Adrenal gland (tissue), 19 donors: ENCODE measurements at places on chromosomes 5 and 9. TPM values are rescaled to one million over a fixed set of nuclear protein-coding genes. Genes with fewer than 3 reads are reported as not detected.

- DNase-seq: no peak
- H3K4me1 ChIP-seq: no peaks in the 10 kb centered on the region
- H3K27ac ChIP-seq: no peak overlapping the region
- no peaks in the 10 kb centered on the region for H3K36me3 ChIP-seq
Observed at GRCh38 chr9:116516456-116516855, 170.6 kb upstream of the TRIM32 start.

GRCh38 chr9:27278374-27278773 is 18.6 kb downstream of the EQTN start:
- no peak overlapping the region for H3K27ac ChIP-seq
- H3K4me1 ChIP-seq: no peaks in the 10 kb centered on the region
- DNase-seq: no peak

- H3K4me3 ChIP-seq: no peak within 1 kb of the TSS
- H3K27me3 ChIP-seq: no peaks in the 10 kb centered on the region
- no peaks in the 10 kb centered on the region for H3K36me3 ChIP-seq
- no peaks in the 10 kb centered on the region for H3K4me1 ChIP-seq
Observed at GRCh38 chr9:122788831-122789230, at the start of gene OR5C1. TSS of gene OR5C1 (plus strand) at chr9:122788933. CDS start at chr9:122788933, 0 bp downstream.

GRCh38 chr5:39485079-39485478 is 60.3 kb upstream of the DAB2 start:
- no peak overlapping the region for H3K27ac ChIP-seq
- no peaks in the 10 kb centered on the region for H3K27me3 ChIP-seq
- no peaks in the 10 kb centered on the region for H3K36me3 ChIP-seq
- H3K4me1 ChIP-seq: peaks cover 19% of the 10 kb centered on the region

GRCh38 chr5:94240596-94240992 is 377.8 kb downstream of the KIAA0825 start:
- DNase-seq: no peak
- no peak overlapping the region for H3K4me3 ChIP-seq
- no peak overlapping the region for H3K27ac ChIP-seq
- no peaks in the 10 kb centered on the region for H3K36me3 ChIP-seq
- no peaks in the 10 kb centered on the region for H3K27me3 ChIP-seq

DNA sequence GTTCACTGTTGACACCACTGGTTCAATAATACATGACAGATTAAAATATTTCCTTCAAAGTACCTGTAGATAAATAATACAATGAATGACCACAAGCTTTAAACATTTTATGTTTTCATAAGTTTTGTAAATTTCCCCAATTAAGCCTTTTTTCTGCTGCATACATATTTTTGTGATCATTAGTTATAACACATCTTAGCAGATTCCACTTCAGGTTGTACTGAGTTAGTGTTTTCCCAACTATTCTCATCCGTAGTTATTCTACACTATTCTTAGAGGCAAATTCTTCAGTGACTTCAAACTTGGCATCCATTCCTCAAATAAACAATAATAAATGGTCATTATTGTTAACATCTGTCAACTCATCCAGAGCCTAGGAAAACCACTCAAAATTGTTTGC is 100.9 kb downstream of the NRG2 start:
- no peaks in the 10 kb centered on the region for H3K4me1 ChIP-seq
- no peak for DNase-seq
- H3K27ac ChIP-seq: no peak overlapping the region
- no peaks in the 10 kb centered on the region for H3K27me3 ChIP-seq
- no peaks in the 10 kb centered on the region for H3K36me3 ChIP-seq
- H3K4me3 ChIP-seq: no peak overlapping the region

GRCh38 chr5:14261235-14261634 is 118.1 kb downstream of the TRIO start:
- no peak overlapping the region for H3K4me3 ChIP-seq
- peaks cover 6% of the 10 kb centered on the region for H3K4me1 ChIP-seq
- no peak overlapping the region for H3K27ac ChIP-seq
- no peaks in the 10 kb centered on the region for H3K36me3 ChIP-seq
- no peak for DNase-seq

GRCh38 chr5:169831331-169831730 is 149.0 kb downstream of the INSYN2B start:
- H3K4me3 ChIP-seq: no peak overlapping the region
- no peaks in the 10 kb centered on the region for H3K27me3 ChIP-seq
- no peaks in the 10 kb centered on the region for H3K36me3 ChIP-seq
- no peaks in the 10 kb centered on the region for H3K4me1 ChIP-seq

DNA sequence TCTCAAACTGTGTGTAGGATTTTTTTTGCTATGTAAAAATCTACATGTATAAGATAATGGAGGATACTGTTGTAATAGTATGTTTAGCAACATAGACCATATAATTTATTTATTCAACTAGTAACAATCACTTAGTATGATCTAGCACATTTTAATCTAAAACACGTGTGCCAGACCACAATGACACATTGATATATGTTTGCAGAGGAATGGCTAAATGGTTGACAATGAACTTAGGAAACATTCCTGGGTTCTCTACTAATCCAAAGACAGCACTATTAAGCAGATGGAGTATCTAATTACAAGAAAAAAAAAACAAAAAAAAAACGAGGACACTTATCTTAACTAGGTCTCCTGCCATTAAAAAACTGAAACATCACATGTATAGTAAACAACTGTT is 261.7 kb upstream of the PAPPA start:
- no peaks in the 10 kb centered on the region for H3K4me1 ChIP-seq
- DNase-seq: no peak
- H3K36me3 ChIP-seq: no peaks in the 10 kb centered on the region

GMCL2 gene
- total RNA-seq: not detected

DNA sequence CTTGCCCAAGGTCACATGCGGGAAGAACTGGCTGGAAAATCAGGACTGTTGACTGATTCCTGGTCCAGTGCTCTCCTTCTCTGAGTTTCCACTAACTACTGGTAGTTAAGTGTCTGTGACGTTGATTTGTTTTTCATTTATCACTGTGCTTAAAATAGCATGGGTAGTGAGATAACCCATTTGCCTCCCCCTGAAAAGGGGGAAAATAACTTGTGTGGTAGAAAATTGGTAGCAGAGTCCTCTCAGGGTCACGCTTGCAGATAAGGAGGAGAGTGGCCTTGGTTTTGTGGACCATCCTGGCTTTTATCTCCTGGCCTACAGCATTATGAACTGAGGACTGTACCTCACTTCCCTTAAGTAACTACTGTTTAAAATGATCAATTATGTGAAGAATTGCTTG is 10.9 kb downstream of the FUBP3 start:
- H3K4me3 ChIP-seq: no peak overlapping the region
- no peak overlapping the region for H3K27ac ChIP-seq
- H3K4me1 ChIP-seq: peaks cover 12% of the 10 kb centered on the region
- H3K36me3 ChIP-seq: no peaks in the 10 kb centered on the region
- H3K27me3 ChIP-seq: no peaks in the 10 kb centered on the region

GRCh38 chr9:107280543-107280942 is 2.5 kb upstream of the RAD23B start:
- H3K27me3 ChIP-seq: no peaks in the 10 kb centered on the region
- H3K36me3 ChIP-seq: no peaks in the 10 kb centered on the region
- no peak overlapping the region for H3K27ac ChIP-seq
- peak; percentile 38 for DNase-seq
- peaks cover 16% of the 10 kb centered on the region for H3K4me1 ChIP-seq

DNA sequence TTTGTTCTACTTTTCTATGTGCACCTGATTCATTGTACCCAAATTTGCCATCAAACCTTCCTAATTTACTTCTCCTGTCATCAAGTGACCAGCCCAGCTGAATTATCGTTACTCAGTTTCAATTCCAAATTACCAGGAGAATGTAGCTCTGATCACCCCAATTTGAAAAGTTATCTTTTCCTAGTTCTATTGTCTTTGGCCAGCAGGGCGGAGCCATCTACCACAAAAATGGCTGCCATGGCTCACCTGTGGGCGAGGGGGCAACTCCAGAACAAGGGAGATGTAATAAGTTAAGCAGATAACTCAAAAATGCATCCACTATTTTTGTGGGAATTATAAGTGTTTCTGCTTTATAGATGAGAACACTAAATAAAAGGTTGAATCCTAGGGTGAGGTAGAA is 133.8 kb upstream of the MOCS2 start:
- no peak overlapping the region for H3K4me3 ChIP-seq
- no peaks in the 10 kb centered on the region for H3K27me3 ChIP-seq
- H3K4me1 ChIP-seq: no peaks in the 10 kb centered on the region
- H3K27ac ChIP-seq: no peak overlapping the region
- no peaks in the 10 kb centered on the region for H3K36me3 ChIP-seq

DNA sequence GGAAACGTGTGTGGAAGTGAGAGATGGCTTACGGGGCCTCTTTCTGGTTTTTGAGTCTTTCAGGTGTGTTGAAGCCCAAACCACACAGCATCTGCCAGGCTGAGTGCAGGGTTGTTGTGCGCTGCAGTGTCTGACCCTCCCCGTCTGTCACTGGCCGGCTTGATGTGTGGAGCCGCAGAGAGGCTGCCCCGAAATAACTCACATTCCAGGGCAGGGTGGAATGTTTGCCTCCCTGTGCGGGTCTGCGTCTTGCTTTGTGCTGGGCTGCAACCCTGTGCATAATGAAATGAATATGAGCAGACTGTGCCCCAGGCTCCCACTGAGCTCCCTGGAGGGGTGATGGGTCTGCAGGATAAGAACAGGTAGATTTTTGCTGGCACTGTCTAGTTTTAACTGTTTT is 9.9 kb upstream of the PLEKHG4B start:
- no peaks in the 10 kb centered on the region for H3K36me3 ChIP-seq
- no peak for DNase-seq
- no peaks in the 10 kb centered on the region for H3K4me1 ChIP-seq
- H3K27me3 ChIP-seq: no peaks in the 10 kb centered on the region
- no peak overlapping the region for H3K4me3 ChIP-seq
- no peak overlapping the region for H3K27ac ChIP-seq

IRX4 gene
- total RNA-seq: not detected

GRCh38 chr5:99320436-99320835 is 391.6 kb upstream of the CHD1 start:
- DNase-seq: no peak
- no peak overlapping the region for H3K27ac ChIP-seq
- no peak overlapping the region for H3K4me3 ChIP-seq
- no peaks in the 10 kb centered on the region for H3K36me3 ChIP-seq
- no peaks in the 10 kb centered on the region for H3K4me1 ChIP-seq
- H3K27me3 ChIP-seq: no peaks in the 10 kb centered on the region
